Foreskin keratinocyte (primary cell): ENCODE measurements at places on chromosomes 12 and 14. TPM values are rescaled to one million over a fixed set of nuclear protein-coding genes. Genes with fewer than 3 reads are reported as not detected.

Gene EEF1AKMT3
- total RNA-seq: 4.0 and 4.5 TPM in 2 replicates

GRCh38 chr14:73895939-73896338 lies 9.3 kb downstream of the ZNF410 start:
- no peak for DNase-seq

- no peak for DNase-seq
These were observed 33.6 kb downstream of the KCNA1 start for GRCh38 chr12:4943067-4943937.

DNA sequence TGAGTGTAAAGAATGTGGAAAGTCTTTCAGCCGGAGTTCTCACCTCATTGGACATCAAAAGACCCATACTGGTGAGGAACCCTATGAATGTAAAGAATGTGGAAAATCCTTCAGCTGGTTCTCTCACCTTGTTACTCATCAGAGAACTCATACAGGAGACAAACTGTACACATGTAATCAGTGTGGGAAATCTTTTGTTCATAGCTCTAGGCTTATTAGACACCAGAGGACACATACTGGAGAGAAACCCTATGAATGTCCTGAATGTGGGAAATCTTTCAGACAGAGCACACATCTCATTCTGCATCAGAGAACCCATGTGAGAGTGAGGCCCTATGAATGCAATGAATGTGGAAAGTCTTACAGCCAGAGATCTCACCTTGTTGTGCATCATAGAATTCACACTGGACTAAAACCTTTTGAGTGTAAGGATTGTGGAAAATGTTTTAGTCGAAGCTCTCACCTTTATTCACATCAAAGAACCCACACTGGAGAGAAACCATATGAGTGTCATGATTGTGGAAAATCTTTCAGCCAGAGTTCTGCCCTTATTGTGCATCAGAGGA lies 25.1 kb upstream of the ZNF268 start:
- DNase-seq: no peak

- peak; percentile 89 for DNase-seq
These were observed 83.8 kb upstream of the DNM1L start for GRCh38 chr12:32595251-32595650.

Gene TMEM132D
- total RNA-seq: not detected in 2 replicates

DNA sequence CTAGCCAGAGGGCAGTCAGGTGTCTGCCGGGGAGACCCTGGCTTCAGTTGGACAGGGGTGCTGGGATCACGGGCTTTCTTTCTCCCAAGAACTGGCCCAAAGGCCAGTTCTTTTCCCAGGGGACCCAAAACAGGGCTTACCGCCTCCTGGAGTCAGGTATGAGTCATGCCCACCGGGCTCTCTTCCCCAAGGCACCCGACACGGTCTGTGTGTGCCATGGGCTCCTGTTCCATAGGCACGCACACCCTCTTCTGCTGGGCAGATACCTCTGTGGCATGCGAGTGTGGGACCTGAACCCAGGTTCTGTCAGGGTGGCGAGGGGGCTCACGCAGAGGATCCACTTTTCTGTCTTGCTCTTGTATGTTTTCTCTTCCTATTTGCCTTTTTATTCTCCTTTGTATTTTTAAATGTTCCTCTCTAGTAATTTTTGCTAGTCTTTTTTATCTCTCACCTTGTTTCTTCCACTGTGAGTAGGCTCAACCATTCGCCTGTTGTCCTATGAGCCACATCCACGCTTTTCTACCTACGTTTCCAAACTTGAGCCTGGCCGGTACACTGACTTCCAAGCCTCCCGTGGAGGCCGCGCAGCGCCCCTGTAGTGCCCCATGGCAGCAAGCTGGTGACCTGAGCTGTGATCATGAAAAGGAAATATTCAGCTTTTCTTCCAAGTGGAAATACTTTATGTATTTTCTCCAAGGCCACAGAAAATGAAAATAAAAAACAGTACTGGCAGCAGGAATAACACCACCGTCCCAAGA lies 362.2 kb downstream of the CACNA1C start:
- no peak for DNase-seq

DNA sequence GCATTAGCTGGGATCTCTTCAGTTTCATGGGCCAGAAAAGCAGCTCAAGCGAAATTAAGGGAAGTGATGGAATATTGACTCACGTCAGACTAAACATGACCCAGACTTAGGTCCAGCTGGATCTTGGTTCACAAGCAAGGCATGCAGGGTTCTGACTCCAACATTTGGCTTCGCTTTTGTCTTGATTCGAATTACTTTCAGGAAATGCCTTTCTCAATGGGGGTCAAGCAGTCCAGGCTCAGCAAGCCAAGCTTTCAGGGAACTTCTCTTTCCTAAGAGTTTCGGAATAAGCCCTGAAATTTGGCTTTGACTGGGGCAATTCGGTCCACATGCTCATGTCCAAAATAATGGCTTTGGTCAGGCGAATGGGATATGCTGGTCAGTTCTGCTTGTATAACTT lies 678.7 kb upstream of the TMEM132C start:
- DNase-seq: no peak

Gene TAS2R46
- 0.11 and 0.24 TPM in 2 replicates for total RNA-seq

DNA sequence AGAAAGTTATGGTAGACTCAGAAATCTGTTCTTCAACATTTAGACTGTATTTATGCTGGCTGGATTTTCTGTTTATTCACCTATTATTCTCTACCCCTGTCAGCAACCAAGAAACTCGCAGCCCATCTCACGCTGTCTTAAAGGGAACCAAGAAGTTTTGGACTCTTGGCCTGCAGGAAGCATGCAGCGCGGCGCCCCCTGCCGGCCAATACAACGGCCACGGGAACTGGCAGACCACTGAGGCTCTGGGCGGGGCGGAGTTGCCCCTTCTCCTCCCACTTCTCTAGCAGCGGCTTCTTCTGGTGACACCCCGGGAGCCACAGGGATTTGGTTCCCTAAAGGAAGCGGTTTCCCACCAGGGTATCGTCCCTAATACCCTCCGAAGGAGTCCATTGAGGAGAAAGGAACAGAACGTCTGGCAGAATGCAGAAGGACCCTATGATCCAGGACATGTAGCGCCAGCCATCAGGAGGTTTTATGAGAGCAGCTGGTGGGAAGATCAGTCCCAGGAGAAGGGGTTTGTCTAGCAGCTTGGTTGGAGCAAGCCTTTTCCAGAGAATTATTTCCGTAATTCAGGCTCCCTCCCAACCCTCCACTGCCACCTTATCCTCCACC lies 21.0 kb upstream of the RNASE2 start:
- DNase-seq: no peak

DNA sequence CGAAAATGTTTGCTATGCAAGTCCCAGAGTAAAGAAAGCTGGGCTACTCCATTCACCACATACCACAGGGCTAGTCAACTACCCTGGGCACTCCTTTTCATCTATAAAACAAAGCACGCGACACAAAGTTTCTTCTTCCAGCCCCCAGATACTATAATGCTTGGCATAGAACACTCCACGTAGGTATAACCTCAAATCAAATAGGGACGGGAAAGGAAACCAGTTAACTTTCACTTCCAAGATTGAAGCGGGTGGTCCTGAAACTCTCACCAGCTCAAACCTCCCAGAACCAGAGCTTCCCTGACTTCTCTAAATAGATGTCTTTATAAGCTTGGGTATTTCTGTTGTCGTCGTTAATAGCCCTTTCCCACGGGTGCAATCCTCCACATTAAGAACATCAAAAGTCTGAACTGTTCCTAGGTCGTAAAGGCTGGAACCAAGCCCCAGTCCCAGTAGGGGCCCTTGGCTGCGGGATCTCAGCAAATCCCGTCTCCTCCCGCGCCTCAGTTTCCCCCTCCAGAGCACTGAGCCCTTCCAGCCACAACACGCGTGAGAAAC lies 647 bp downstream of the LGMN start:
- no peak for DNase-seq

- DNase-seq: no peak
These were observed 40.3 kb upstream of the NUAK1 start for GRCh38 chr12:106179086-106179485.

Gene FERMT2
- total RNA-seq: 15.1 and 17.1 TPM in 2 replicates

Gene BATF
- not detected in 2 replicates for total RNA-seq

Gene HOXC5
- total RNA-seq: 0.67 and 0.85 TPM in 2 replicates

Gene GRIP1
- 4.9 and 6.8 TPM in 2 replicates for total RNA-seq

DNA sequence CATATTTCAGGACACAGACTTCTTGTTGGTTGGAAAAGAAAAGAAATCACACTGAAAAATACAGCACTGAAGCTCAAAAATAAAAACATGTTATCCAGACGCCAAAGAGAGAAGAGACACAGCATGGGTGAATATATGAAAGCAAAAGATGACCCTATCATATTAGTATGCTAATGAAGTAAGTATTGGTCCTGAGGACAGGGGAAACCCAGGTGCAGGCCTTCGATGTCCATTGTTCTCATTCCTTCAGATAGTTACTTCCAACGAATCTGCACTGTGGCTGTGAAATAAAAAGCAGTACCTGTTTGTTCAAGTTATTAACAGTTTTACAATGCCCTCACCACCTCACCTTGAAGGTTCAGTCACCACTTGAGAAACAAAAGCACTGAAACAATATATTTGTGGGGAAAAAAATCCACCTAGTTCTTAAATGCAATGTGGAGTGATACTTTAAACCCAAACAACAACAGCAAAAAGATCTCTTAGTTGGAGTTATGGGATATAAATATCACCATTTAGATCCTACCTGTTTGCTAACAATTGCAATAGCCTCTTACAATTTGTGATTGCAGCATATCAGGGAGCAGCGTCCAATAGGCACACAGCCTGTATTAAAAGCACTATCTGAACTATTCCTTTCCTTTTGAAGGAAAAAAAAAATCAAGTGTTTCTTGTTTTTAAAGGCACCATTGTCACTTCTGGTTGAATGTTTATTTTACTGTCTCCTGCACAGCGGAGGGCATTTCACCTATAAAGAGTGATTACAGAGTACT lies 188.1 kb downstream of the BCAT1 start:
- DNase-seq: no peak

Gene KRT83
- not detected in 2 replicates for total RNA-seq

- no peak for DNase-seq
These were observed 34.3 kb downstream of the DAD1 start for GRCh38 chr14:22554498-22555383.

Gene STXBP6
- 0.25 and 0.37 TPM in 2 replicates for total RNA-seq

GRCh38 chr14:59787045-59787674 lies 83.4 kb downstream of the RTN1 start:
- no peak for DNase-seq

DNA sequence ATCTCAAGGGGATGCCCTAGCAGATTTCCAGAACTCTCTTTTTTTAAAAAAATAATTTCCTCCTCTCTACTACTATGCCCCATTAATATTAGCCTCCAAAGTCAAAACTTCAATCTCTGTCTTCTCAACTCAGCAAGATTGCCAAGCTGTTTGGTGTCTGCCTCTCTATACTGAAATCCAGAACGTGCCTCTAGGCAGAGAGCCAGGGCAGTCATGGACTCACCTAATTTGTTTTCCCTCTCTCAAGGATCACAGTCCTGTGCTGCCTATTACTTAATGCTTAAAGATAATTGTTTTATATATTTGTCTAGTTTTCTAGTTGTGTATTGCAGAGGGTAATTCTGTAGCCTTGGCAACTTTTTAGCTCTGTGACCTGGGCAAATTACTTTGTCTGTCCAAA lies 74.7 kb downstream of the E2F7 start:
- DNase-seq: no peak

DNA sequence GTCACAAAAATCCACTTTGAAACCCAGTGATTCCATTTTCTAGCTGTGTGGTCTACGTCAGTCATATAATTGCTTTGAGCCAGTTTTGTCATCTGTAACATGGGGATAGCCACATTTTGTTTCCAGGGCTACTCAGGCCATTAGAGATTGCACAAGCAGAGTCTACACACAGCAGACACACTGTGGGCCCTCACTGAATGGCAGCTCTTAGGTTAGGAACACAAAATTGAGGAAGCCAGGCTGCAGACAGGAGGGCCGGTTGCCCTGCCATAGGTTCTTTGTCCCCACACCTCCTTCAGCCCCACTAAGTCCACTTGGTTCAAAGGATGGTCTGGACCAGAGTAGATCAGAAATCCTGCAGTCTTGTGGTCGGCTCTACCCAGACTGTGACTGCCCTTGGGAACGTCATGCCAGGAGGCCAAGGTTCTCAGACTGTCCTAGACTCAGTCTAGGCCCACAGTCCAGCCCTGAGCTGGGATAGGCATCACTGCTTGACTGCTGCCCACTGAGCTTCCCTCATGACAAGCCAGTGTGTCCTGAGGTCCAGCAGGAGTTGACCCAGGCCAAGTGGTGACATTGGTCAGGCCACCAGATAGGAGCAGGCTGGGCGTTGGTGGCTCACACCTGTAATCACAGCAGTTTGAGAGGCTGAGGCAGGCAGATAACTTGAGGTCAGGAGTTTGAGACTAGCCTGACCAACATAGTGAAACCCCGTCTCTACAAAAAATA lies 3.8 kb upstream of the MYH7 start:
- DNase-seq: no peak

Gene SLC7A8
- total RNA-seq: 73.2 TPM in 2 replicates

DNA sequence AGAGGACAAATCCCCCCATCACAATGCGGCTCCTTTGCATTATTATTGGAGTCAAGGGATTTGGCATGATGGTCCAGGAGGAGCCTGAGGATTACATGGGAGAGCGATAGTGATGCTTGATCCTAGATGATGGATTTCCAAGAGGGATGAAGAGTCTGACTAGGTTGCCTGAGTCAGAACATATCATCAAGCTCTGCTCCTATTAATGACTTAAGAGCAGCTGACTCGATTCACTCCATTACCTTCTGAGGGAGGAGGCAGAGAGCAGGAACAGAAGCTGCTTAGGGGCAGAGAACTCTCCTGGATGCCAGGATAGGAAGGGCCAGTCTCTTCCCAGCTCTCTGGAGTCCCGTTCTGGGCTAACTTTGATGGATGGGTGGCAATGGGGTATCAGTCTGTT lies 54.0 kb upstream of the CISTR start:
- peak; percentile 11 for DNase-seq

Gene TMEM121
- total RNA-seq: 0.53 and 1.3 TPM in 2 replicates

- no peak for DNase-seq
These were observed 86.6 kb downstream of the CDK17 start for GRCh38 chr12:96313606-96314005.

- DNase-seq: no peak
These were observed 66.2 kb upstream of the PTGR2 start for GRCh38 chr14:73785336-73785833.

DNA sequence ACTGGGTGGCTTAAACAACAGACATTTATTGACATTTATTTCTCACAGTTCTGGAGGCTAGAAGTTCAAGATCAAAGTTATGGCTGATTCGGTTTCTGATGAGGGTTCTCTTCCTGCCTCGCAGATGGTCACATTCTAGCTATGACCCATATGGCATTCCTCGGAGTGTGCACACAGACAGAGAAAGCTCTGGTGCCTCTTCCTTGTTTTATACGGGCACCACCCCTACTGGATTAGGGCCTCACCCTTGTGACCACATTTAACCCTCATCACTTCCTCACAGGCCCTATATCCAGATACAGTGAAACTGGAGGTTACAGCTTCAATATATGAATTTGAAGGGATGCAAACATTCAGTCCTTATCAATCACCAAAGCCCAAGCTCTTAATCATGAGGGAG lies 77.0 kb upstream of the OVCH1 start:
- no peak for DNase-seq

GRCh38 chr12:93468008-93468371 lies 676 bp downstream of the MRPL42 start:
- no peak for DNase-seq

Gene ADAMTS20
- total RNA-seq: not detected in 2 replicates
